ENCODE measurements at places on chromosomes 6 and 20. TPM values are rescaled to one million over a fixed set of nuclear protein-coding genes. Genes with fewer than 3 reads are reported as not detected.

- peaks cover 99% of the 10 kb centered on the region for H3K27me3 ChIP-seq
- H3K4me1 ChIP-seq, result peaks cover 7% of the 10 kb centered on the region
- no peaks in the 10 kb centered on the region for H3K36me3 ChIP-seq
- H3K4me3 ChIP-seq, result no peak overlapping the region
Observed at GRCh38 chr20:21526776-21527175, 12.9 kb upstream of the NKX2-2 start.

The CST3 gene
- total RNA-seq, result 576 TPM

DNA sequence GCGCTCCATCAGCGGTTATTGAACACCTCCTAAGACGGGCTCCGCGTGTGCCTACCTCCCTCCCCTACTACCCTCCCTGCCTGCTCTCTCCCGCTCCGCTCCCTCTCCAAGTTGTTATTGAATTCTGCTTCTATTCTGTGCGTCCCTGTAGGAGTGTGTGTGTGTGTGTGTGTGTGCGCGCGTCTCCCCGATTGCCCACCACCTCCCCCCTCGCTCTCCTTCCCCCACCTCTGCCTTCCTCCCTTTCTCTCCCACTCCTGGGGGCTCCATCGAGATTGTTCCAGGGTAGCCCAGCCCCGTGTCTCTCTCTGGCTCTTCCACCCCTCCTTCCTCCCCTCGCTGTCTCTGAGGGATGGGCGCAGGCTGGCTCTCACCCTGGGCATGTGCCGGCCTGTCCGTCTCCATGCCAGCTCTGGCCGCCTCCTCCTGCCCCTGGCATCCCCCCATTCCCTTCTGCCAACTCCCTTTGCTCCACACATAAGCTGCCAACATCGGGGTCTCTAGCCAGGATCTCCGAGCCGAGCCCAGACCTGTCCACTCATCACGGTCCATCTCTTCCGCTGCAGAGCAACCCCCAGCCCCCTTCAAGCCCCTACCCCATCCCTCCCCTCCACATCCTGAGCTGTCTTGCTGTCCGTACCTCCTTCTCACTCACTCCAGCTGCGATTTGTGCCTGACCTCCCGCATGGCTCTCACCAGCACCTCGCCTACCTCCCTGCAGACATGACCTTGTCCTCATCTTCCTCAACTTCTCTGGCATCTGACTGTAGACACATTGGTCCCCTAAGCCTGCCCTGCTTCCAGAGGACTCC is 68.5 kb downstream of the SRC start:
- H3K4me3 ChIP-seq, result no peak overlapping the region
- DNase-seq, result no peak
- H3K27ac ChIP-seq, result no peak overlapping the region
- peaks cover 95% of the 10 kb centered on the region for H3K27me3 ChIP-seq

The UBD gene
- total RNA-seq, result not detected

- peak overlapping the region; percentile 85 for H3K4me3 ChIP-seq
- H3K27me3 ChIP-seq, result no peaks in the 10 kb centered on the region
- H3K27ac ChIP-seq, result peak overlapping the region; percentile 99
- peaks cover 77% of the 10 kb centered on the region for H3K4me1 ChIP-seq
- no peak for DNase-seq
Observed at GRCh38 chr6:2767657-2768524, 2.7 kb downstream of the WRNIP1 start.

- peak overlapping the region; percentile 9 for H3K27ac ChIP-seq
- DNase-seq, result no peak
- H3K27me3 ChIP-seq, result no peaks in the 10 kb centered on the region
- H3K4me3 ChIP-seq, result no peak overlapping the region
- no peaks in the 10 kb centered on the region for H3K36me3 ChIP-seq
- no peaks in the 10 kb centered on the region for H3K4me1 ChIP-seq
Observed at GRCh38 chr6:137739544-137739943, 127.5 kb upstream of the TNFAIP3 start.

- H3K4me3 ChIP-seq, result no peak overlapping the region
- no peaks in the 10 kb centered on the region for H3K27me3 ChIP-seq
- no peak overlapping the region for H3K27ac ChIP-seq
- DNase-seq, result no peak
- peaks cover 27% of the 10 kb centered on the region for H3K4me1 ChIP-seq
Observed at GRCh38 chr6:1834207-1834606, 224.5 kb downstream of the FOXC1 start.

The BAK1 gene
- 19.7 TPM for total RNA-seq

- H3K27ac ChIP-seq, result no peak within 1 kb of the TSS
- no peaks in the 10 kb centered on the region for H3K27me3 ChIP-seq
- H3K4me1 ChIP-seq, result peaks cover 42% of the 10 kb centered on the region
- H3K4me3 ChIP-seq, result no peak within 1 kb of the TSS
Observed at GRCh38 chr6:166586424-166587156, at the start of gene RAMACL. Gene RAMACL, minus strand, starts transcription at chr6:166586678. Its CDS starts 201 bp downstream, at chr6:166586477.

The ARMC12 gene
- total RNA-seq, result not detected

DNA sequence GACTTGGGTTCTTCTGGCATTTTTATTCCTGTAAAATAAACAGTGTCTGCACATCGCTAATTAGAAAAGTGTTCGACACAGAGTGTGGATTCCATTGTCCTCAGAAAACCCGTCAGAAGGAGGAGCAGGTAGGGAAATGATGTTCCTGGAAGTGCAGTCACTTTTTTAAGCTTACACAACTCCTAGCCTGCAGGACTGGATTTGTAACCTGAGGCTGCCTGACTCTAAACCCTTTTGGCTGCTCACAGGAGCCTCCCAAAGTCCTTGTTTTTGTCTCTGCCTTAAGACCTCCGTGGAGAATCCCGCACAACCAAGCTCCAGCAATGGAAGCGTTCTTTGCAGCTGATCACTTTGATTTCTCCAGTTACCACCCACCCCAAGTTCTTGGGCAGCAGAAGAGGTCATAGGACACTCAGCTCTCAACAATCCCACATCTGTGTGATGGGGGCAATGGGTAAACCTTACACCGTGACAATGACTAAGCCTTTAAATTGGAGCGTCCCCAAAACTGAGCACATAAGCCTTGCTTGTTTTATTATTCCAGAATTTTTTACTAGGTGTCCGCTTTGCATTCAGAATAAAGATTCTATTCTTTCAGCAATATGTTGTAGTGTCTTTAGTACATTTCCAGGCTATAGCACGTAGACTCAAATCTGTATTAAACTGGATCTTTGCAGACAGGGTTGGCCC is 227.9 kb downstream of the TBXT start:
- DNase-seq, result no peak
- H3K4me1 ChIP-seq, result no peaks in the 10 kb centered on the region
- no peak overlapping the region for H3K4me3 ChIP-seq
- peaks cover 22% of the 10 kb centered on the region for H3K27me3 ChIP-seq

The PTGIS gene
- total RNA-seq, result 26.3 TPM

DNA sequence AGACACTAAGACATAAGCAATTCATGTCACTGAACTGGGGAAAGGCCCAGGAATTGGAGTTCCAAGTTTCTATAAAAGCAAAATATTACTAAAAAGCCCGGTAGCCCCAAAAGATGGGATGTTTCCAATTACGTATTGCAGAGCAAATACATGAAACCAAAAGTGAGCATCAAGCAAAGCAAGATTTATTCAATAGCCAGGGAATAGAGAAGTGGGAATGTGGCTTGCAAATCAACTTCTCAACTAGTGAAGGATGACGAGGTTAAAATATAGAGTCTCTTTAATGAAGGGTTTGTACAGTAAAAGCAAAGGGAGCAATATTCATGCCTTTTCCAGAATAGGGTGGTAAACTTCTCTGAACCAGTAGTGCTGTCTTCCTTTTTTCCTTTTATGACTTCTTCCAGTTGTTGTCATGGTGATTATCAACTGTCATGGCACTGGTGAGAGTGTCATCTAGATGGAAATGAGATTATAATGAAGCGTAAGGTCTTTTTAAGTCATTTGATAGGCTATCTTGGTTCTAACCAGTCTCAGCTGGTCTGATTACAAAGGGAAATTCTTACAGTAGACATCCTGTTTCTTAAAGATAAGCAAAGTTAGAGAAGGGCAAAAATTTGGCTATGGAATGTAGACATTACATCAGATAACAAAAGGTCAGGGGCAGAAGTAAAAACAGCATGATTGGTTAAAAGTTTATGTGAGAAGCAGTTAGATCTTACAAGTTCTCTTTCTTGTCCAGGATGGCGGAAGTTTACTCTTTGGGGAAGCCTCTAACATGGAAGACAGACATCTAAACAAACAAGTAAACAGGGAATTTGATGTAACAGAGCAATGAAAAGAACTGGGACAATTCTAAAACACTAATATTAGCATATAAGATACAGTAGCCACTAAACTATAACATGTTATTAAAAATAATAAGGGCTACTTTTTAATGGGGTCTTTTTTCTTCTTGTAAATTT is 96.9 kb downstream of the TBX18 start:
- H3K27me3 ChIP-seq, result no peaks in the 10 kb centered on the region
- no peaks in the 10 kb centered on the region for H3K4me1 ChIP-seq
- H3K36me3 ChIP-seq, result no peaks in the 10 kb centered on the region

GRCh38 chr6:45637611-45638257 is 260.0 kb upstream of the SUPT3H start:
- no peak overlapping the region for H3K27ac ChIP-seq
- no peaks in the 10 kb centered on the region for H3K4me1 ChIP-seq
- H3K27me3 ChIP-seq, result peaks cover 10% of the 10 kb centered on the region
- H3K36me3 ChIP-seq, result no peaks in the 10 kb centered on the region
- DNase-seq, result no peak

- H3K4me3 ChIP-seq, result no peak overlapping the region
- H3K27ac ChIP-seq, result no peak overlapping the region
- H3K27me3 ChIP-seq, result no peaks in the 10 kb centered on the region
- DNase-seq, result no peak
- no peaks in the 10 kb centered on the region for H3K4me1 ChIP-seq
Observed at GRCh38 chr6:95387845-95388244, 189.5 kb upstream of the MANEA start.

GRCh38 chr20:45095805-45096238 is 5.1 kb downstream of the KCNS1 start:
- no peak overlapping the region for H3K27ac ChIP-seq
- peaks cover 15% of the 10 kb centered on the region for H3K4me1 ChIP-seq
- H3K27me3 ChIP-seq, result peaks cover 51% of the 10 kb centered on the region
- no peak overlapping the region for H3K4me3 ChIP-seq

The PLG gene
- total RNA-seq, result not detected

The RWDD1 gene
- total RNA-seq, result 73.3 TPM

- peaks cover 4% of the 10 kb centered on the region for H3K4me1 ChIP-seq
- H3K36me3 ChIP-seq, result peaks cover 59% of the 10 kb centered on the region
- no peaks in the 10 kb centered on the region for H3K27me3 ChIP-seq
- no peak for DNase-seq
- H3K27ac ChIP-seq, result no peak overlapping the region
Observed at GRCh38 chr20:20520776-20521175, 152.9 kb downstream of the INSM1 start.

DNA sequence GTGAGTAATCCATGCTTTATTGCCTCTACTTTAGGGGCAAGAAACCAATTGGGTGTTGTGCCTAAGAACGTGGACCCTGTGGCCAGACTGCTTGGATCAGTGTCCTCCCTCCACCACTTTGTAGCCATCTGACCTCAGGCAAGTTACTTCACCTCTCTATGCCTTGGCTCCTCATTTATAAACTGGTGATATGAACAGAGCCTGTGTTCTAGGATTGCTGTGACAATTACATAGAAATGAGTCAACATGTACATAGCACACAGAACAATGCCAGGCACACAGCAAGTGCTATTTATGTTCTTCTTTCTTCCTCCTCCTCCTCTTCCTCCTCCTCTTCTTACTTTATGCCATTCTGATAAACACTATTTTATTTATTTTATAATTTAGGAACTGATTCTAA is 339.4 kb downstream of the CD83 start:
- H3K4me1 ChIP-seq, result peaks cover 67% of the 10 kb centered on the region
- no peak for DNase-seq
- H3K4me3 ChIP-seq, result no peak overlapping the region
- peaks cover 5% of the 10 kb centered on the region for H3K36me3 ChIP-seq
- H3K27ac ChIP-seq, result no peak overlapping the region
- H3K27me3 ChIP-seq, result no peaks in the 10 kb centered on the region

DNA sequence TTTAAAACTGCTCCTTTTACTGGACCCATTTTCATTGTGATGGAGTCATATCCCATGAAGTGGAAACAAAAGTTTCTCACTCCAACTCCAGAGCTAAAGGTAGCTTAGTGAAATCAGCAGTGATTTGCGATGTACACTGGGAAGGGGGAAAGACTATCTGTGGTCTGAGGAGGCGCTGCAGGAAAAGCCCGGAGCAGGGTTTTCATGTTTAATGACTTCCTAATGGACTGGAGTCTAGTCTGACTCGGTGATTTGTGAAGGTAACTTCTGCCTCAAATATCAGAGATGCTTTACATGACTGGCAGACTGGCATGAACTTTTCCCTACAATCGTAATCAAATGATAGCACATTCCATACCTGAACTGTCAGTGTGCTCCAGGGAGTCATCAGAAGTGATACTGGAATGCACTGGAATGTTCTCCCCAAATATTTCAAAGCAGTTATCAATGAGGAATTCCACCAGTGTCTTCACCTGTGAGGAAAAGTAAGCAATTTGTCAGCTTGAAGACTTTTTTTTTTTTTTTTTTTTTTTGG is 7.0 kb downstream of the TAGAP start:
- no peaks in the 10 kb centered on the region for H3K36me3 ChIP-seq
- H3K27ac ChIP-seq, result no peak overlapping the region
- no peak overlapping the region for H3K4me3 ChIP-seq

DNA sequence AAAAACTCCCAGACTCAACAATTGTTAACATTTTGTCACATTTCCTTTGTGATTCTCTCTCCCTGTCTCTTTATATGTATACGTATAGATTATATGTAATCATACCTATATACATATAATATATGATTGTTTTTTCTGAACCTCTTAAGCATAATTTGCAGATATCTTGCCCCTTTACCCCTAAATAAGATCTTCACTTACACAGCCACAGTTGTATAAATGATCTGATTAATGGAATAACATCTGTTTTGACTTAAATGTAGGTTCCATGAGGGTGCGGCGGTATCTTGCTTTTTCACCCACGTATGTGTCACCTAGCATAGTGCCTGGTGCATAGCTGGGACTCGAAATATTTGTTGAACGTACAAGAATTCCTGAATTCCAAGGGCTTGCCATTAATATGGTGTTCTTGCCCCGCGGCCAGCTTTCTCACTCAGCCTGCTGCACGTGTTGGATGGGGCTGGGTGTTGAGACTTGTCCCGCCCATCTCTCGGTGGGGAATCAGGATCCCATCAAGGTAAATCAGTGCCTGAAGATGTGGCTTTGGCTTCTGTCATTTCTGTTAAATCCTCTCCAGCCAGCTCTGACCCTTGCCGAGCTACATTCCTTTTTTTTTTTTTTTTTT is 10.4 kb upstream of the MANBAL start:
- no peak overlapping the region for H3K27ac ChIP-seq
- no peaks in the 10 kb centered on the region for H3K36me3 ChIP-seq
- H3K4me3 ChIP-seq, result no peak overlapping the region
- no peak for DNase-seq

- H3K27me3 ChIP-seq, result no peaks in the 10 kb centered on the region
- DNase-seq, result no peak
- H3K27ac ChIP-seq, result no peak overlapping the region
- H3K36me3 ChIP-seq, result peaks cover 7% of the 10 kb centered on the region
- H3K4me1 ChIP-seq, result peaks cover 81% of the 10 kb centered on the region
Observed at GRCh38 chr6:33698494-33698893, 13.0 kb downstream of the UQCC2 start.

GRCh38 chr20:60221593-60221992 is 263.4 kb downstream of the CDH26 start:
- no peak for DNase-seq
- H3K4me3 ChIP-seq, result no peak overlapping the region
- peaks cover 39% of the 10 kb centered on the region for H3K27me3 ChIP-seq
- no peaks in the 10 kb centered on the region for H3K4me1 ChIP-seq
- no peak overlapping the region for H3K27ac ChIP-seq

The LY6G6C gene
- total RNA-seq, result not detected

Measured in left ventricle myocardium inferior (tissue), 1 donor.